Right renal pelvis (tissue), 4 donors: ENCODE measurements at places on chromosomes 16 and 17. TPM values are rescaled to one million over a fixed set of nuclear protein-coding genes. Genes with fewer than 3 reads are reported as not detected.

Gene ANKFN1
- 0.51 TPM for polyA plus RNA-seq

Gene CCDC200
- 6.8 TPM for polyA plus RNA-seq

Gene NHERF2
- 117 TPM for polyA plus RNA-seq

Gene HBQ1
- polyA plus RNA-seq: 0.66 TPM

Gene JPH3
- 1.3 TPM for polyA plus RNA-seq

Gene KRTAP4-5
- not detected for polyA plus RNA-seq

Gene RANGRF
- 27.5 TPM for polyA plus RNA-seq

DNA sequence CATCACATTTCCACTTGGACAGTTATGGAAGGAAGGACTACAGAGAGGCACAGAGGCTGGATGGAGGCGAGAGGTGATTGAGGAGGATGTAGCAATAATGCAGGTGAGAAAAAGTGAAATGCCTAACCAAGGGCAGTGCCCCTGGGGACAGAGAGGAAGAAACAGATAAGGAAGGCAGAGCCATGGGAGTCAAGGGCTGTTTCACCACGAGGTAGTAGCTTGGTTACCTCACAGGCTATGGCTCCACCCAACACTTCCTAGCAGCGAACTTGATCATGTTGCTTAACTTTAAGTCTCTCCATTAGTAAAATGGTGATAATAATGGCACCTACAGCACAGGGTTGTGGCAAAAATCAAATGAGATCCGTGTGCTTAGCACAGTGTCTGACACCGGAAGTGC lies 83.9 kb downstream of the YPEL2 start:
- no peak for DNase-seq

DNA sequence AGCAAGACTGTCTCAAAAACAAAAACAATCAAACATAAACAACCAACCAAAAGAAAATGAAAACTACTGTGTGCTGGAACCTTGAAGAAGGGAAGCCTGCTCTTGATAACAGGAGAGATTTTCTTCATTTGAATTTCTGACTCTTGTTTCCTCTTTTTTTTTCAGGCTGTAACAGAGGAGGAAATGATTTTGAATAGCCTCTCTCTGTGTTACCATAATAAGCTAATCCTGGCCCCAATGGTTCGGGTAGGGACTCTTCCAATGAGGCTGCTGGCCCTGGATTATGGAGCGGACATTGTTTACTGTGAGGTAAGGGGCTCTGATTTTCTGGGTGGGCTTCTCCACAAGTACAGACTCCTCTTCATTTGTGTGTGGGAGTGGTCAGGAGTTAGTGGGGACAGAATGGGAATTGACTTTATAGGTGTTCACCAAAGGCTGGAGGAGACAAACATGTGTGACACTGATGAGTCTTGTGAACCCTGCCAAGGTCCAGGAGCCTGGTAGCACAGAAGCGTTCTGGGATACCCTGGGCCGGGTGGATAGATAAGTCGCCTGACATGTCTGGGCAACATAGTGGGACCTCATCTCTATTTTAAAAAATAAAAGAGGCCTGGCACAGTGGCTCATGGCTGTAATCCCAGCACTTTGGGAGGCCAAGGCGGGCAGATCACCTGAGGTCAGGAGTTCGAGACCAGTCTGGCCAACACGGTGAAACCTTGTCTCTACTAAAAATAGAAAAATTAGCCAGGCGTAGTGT lies 14.9 kb downstream of the DUS2 start:
- DNase-seq: no peak

- DNase-seq: no peak
These were observed 61.9 kb downstream of the BANP start for GRCh38 chr16:88013091-88013609.

DNA sequence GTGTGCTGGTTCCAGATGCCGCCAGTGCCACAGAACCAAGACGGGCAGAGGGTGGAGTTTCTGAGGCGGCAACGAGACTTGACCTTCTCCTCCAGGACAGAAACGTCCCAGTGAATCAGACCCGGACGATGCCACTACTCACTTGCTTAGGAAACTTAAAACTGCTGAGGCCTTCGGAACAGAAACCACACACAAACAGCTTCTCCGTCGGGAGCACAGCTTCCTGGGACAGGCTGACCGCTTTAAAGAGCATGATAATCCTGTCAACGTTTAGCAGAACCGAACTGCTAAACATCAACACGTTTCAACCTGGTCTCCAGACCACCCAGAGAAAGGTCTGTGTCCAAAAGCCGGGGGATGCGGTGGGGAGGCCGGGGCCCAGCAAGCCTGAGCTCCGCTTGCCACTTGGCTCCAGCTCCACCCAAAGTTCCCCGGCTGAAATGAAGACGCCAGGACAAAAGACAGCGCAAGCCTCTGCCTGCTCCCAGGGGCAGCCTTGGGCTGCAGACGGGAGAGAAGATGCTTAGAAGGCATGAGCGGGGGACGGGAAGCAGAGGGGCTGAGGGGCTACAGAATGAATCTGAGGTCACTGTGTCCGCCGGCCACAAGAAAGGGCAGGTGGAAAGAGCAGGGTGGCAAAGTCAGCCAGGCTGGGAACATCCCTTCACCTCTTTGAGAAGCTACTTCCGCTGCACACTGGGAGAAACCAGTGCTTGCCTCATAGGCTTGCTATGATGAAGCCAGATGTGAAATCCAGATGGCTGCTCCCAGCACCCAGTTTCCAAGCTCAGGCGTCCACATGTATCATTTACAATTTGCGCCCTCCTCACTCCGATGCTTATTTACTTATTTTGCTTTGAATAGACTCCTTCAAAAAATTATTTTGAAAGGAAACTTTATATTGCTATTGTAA lies 69.0 kb downstream of the MRM3 start:
- DNase-seq: no peak

DNA sequence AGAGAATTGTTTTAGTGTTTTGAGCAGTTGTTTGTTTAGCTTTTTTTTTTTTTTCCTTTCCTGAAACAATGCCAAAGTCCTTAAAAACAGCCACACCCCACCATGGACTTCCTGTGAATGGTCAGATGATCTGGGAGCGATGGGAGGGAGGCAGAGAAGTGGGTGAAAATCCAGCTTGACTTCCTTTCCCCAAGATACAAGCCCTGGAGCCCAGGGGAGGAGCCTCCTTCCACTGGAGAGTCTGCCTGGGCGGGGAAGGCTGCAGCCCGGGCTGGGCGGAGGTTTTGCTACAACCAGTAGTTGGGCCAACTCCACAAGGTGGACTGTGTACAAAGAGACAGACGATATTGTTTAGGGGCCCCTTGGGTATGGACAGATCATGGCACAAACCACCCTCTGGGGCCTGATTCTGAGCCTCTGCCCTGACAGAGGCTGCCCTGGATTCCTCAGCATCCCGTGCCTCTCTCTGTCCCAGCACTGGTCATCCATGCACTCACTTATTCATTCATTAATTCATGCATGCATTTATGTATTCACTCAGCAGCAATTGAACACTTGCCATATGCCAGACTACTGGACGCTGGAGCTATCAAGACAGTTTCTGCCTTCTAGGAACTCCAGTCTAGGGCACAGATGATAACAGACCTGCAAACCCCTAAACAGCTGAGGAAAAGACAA lies 29.8 kb downstream of the WSB1 start:
- DNase-seq: no peak

GRCh38 chr17:28426081-28426519 lies 20.1 kb upstream of the SLC46A1 start:
- no peak for DNase-seq

DNA sequence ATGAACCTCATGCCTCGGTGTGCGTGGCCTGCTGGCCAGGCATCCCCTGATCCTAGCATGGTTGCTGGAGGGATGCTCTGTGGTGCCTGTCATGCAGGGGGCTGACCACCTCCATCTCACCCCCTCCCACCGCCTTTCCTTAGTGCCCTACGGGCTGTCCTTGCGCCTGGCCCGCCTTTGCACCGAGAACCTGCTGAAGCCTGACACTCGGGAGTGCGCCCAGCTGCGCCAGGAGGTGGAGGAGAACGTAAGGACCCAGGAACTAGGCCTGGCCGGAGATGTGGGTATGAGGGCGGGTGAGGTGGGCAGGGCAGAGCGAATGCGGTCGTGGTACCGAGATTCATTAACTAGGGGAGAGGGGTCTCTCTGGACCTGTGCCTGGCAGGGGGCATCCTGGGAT lies 19.0 kb downstream of the ITGB4 start:
- DNase-seq: no peak

- no peak for DNase-seq
These were observed 80.2 kb downstream of the RAP1GAP2 start for GRCh38 chr17:2876467-2876866.

DNA sequence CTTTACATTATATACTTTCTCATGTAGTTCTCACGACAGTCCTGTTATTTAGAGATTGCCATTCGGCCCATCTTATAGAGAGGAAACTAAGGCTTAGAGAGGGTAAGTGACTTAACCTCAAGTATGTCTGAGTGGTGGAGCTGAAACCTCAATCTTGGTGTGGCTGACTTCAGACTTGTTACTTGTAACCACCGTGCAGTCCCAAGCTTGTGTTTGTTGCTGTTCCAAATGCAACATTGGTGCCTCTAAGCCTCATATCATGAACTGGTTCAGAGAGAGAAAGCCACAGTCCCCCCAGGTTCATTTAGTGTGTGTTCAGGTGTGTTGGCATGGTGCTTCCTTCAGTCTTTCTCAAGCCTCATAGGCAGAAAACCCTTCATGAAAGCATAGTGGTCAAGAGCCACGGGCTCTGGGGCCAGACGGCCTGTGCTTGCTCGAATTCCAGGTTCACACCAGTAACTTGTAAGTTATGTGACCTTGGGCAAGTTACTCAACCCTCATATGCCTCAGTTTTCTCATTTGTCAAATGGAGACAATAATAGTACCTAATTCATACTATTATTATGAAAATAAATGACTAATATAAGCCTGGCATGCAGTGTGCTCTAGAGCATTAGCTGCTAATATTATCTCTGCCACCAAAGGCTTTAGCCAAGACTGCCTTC lies 39.9 kb downstream of the CDH1 start:
- no peak for DNase-seq

DNA sequence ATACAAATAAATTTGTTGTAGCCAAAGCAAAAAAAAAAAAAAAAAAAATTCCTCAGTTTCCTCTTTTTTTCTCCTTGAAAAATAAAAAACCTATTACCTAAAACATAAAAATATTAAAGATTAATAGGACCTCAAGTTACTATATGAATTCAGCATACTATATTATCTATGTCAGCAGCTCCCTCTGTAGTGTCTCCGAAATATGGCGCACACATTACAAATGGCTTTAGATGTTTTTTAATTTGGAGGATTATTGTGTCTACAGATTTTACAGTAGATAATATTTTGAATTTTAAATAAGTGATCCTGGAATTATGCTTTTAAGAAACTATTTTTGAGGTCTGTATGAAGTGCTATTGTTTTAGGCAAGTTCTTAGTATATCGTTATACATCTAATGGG lies 94.4 kb downstream of the NLK start:
- no peak for DNase-seq

GRCh38 chr17:12545877-12546513 lies 119.7 kb upstream of the MYOCD start:
- DNase-seq: no peak

- no peak for DNase-seq
These were observed 9.6 kb downstream of the ABCA10 start for GRCh38 chr17:69218986-69219385.

GRCh38 chr17:74739227-74739831 lies 2.3 kb downstream of the RAB37 start:
- DNase-seq: no peak

GRCh38 chr16:81327011-81327410 lies 12.2 kb downstream of the GAN start:
- DNase-seq: no peak

- DNase-seq: peak; percentile 40
These were observed 95.7 kb downstream of the ABCC6 start for GRCh38 chr16:16127469-16128116.

DNA sequence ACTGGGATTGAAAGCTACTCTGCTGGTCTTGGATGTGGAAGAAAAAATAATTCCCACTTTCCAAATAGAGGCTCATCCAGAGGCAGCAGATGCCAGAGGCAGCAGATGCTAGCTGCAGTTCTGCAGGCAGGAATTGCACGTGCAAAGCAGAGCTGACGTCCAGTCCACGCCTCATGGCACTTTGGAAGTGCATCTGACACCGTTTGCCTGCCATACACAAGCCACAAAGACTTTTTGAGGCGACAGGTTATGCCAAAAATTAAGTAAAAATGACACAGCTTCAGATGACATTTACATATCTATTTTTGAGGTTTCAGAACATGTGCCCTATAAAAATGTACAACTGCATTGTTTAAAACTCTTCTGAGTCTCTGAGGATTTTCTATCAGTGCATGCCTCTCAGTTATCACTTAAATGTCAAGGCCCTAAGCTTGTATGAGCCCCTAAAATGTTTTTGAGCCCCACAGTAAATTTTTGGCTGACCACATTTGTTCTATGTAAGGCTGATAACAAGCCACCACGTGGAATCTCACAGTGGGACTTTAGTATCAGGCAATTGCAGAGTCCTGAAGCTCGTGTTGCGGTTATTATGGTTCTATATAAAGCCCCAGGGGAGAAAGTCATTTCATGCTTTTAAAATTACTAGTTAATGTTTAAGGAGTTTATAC lies 239.2 kb downstream of the PRKCA start:
- DNase-seq: no peak

GRCh38 chr16:89969741-89970410 lies 21.3 kb downstream of the DEF8 start:
- DNase-seq: no peak

DNA sequence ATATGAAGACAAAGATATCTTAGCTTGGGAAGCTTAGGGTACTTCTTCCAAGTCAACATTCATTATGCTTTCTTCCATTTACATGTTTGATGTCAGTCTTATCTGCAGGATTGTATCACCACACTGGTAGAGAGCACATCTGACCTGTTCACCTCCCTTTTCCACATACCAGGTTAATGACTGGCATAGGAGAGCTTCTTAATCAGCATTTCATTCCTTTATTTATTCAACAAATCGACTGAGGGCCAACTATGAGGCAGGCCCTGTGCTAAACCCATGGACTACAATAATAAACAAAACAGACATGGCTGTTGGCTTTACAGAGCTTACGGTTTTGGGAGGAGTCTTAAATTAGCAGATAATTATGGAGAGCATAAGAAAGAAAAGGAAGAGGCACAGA lies 378.1 kb upstream of the CDH11 start:
- no peak for DNase-seq

- no peak for DNase-seq
These were observed 6.8 kb downstream of the CACNG4 start for GRCh38 chr17:66971264-66971663.
